Renal pelvis (tissue), 12 donors: ENCODE measurements at places on chromosomes 6 and 20.

GRCh38 chr6:168655462-168656152 lies 214.6 kb downstream of the SMOC2 start:
- no peak for DNase-seq

- no peak for DNase-seq
Observed at GRCh38 chr20:46129955-46130481, 11.9 kb downstream of the CD40 start.

DNA sequence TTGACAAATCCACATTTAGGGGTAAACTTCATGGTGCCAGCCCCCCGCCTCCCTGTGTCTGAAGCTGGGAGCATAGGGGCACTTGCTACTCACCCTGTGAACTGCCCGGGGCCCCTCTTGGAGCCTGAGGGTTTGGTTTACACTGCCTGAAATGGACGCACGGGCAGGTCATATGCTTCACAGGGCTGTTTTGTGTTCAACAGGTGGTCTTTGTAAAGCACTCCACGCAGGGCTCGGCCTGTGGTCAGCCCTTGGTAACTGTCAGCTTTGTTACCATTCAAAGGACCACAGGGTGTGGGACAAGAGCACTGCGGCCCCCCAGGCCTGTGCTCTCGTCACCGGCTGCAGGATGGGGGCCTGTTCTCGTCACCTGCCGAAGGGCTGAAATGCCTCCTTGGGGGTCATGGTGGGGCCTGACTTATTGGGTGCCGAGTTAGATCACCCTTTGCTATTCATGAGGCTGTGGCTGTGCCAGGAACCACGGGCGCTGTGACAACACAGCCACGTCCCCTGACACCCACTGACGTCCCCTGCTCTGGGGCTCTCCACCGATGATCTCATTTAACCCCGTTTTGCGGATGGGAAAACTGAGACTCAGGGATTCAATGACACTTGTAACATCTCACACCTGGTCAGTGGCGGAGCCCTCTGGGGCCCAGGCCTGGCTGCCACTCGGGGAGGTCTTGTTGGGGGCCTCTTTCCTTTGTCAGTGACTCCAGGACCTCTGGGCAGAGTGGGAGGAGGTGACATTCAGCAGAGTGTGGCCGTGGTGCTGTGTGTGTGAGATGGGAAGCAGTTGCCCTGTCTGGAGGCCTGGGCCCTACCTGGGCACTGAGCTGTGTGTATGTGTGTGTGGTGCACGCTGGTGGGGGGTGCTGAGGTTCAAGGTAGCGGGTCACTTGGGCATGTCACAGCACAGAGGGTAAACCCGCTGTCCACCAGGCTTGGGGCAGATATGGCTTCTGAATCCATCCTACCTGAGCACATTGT lies 24.9 kb downstream of the ZBP1 start:
- DNase-seq = no peak

GRCh38 chr6:124490122-124490521 lies 472.1 kb upstream of the RNF217 start:
- no peak for DNase-seq

GRCh38 chr20:21767739-21768223 lies 62.3 kb downstream of the PAX1 start:
- DNase-seq = peak; percentile 17

DNA sequence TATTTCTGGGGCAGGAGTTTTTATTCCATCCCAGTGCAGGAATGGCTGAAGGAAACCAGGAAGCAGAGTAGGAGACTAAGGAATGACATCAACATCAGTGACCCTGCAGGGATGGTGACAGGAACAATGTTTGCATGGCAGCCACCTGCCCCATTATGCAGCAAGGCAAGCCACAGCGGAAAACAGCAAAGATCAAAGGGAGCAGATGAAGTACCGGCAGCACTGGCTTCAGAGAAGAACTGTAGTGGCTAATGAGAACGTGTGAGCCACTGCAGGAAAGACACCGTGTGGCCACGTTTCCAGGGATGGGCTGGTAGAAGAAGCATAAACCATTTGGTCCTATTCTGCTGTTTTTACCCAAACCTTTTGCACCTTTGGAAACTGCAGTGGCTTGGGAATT lies 52.9 kb upstream of the TAB2 start:
- no peak for DNase-seq

DNA sequence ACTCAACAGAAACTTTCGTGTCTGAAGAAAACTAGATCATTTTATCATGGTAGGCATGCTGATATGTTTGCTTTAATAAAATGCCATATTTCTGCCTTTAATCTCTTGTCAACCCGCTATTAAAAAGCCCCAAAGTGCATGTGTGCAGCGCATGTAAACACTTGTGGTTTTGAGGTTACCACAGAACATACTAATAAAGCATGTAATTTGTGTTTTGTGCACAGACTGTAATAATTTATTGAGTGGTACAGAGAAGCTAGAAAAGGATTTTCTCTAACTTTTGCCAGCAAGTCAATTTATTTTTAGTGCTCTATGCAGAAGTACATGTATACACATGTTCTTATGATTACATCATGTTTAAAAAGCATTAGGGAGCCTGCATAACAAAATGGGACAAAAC lies 349.9 kb upstream of the SLC35B3 start:
- no peak for DNase-seq

DNA sequence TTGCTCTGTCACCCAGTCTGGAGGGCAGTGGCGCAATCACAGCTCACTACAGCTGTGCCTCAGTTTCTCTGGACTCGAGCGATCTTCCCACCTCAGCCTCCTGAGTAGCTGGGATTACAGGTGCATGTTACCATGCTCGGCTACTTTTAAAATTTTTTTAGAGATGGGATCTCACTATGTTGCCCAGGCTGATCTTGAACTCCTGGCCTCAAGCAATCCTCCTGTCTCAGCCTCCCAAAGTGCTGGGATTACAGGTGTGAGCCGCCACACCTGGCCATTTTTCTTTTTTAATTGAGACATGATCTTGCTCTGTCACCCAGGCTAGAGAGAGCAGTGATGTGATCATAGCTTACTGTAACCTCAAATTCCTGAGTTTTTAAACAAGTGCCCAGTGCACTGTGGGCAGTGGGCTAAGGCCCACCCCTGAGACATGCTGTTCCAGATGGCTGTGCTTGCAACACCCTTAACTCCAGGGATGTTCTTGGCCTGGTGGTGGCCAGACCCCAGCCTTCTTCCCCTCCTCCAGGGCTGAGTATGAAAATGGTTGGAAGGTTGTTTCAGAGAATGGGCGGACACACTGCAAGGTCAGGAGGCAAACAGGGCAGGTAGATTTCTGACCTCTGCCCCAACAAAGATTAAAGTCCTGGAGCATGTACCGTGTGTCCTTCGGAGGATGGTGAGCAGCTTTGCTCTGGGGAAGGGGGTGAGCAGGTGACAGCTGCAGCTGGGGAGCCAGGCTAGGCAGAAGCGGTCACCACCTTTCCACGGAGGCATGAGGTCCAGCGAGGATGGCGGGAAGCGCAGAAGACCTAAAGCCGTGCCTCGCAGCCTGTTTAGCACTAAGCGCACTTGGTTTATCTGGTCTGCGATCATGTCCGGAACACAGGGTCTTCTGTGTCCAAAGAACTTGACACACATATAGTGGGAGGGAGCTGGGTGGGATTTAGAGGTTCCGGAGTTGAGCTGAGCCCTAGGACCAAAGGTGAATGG lies 1.4 kb upstream of the FAM83C start:
- no peak for DNase-seq

DNA sequence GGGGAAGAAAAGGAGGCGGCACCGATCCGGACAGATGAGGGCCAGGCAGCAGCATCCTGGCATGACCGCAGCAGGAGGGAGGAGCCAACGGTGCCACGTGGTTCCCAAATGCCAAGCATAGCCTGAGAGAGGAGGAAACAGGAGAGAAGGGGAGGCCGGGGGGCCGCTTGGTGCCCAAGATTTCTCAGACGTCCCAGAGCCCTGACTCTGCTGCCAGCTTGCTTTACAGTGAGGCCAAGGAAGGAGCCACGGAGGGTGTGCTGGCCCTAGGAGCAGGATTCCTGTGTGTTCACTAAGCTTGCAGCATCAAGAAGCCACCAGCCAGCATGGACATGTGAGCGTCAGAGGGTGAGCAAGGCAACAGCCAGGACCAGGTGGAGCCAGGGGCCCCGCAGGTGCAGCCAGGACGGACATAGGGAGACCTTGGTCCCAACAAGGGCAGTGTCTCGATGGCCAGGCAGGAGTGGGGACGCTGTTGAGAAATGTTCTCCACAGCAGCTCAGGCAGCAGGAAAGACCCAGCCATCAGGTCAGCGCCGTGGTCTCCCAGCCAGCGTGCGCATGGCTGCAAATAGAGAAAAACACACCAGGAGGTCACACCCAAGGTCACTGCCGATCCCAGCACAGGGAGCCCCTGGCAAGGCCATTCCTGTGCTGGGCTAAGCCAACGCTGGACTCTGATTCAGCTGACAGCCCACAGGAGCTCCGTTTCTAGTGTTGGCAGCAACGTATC lies 143.7 kb downstream of the DLL1 start:
- no peak for DNase-seq

GRCh38 chr6:53795340-53795701 lies 516 bp downstream of the LRRC1 start:
- DNase-seq = peak; percentile 16

DNA sequence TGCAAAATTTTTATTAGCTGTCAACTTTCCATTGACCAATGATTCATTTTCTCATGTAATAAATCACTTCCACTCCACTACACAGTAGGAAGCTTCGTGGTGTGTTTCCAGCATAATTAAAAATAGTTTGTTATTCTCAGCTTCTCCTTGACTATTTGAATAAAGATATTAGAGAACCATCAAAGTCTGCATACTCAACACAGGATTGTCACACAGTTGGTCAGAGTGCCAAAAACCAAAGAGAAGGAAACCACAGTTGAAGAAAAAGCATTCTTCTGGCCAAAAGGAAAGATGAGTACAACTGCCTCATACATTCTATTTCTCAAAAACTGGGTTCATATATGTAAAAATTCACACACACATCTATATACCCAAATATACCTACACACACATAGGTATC lies 455.1 kb upstream of the HSF2 start:
- no peak for DNase-seq

DNA sequence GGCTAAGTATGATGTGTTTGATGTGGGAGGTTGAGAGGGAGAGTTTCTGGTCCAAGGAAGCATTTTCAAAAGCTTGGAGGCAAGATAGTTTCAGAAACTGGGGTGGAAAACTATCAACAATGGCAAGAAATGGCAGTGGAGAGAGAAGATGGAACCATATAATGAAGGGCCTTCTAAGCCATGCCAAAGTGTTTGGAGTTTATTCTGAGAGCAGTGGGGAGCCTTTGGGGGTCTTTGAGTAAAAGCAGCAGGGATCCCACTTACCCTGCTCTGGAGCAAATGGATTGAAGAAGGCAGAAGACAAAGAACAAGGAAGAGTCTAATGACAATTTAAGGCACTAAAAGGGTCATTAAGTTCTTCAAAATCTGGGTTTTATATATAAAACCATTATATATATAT lies 538.9 kb downstream of the UTRN start:
- no peak for DNase-seq

- DNase-seq = no peak
Observed at GRCh38 chr6:119453242-119454200, 104.0 kb upstream of the MAN1A1 start.

DNA sequence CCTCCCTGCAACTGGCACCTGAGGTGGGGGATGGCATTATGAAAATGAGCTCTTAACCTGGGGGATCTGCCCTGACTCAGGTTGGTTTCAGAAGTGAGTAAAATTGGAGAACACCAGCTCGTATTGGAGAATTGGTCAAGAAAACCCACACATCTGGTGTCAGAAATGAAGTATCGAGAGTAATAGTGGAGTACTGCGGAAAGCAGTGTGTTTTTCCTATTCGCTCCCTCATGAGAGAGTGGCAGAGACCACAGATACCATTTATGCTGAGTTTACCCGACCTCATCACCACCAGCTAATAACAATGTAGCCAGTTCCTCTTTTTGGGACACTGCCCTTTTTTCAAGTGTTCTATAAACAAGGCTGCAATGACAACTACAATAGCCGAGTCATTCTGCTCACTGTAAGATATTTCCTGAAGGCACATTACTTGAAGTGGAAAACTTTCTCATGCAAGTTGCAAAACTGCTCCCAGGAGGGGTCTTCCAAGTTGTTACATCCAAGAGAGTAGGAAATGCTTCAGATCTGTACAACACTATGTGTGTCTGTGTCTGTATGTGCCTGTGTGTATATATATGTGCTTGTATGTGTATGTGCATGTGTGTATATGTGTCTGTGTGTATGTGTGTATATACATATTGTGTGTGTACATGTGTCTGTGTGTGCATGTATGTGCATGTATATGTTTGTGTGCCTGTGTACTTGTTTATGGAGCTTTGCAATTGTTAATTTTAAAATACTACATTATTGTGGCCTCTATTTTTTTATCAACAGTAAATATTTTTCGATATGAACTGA lies 106.0 kb upstream of the CST7 start:
- DNase-seq = no peak

DNA sequence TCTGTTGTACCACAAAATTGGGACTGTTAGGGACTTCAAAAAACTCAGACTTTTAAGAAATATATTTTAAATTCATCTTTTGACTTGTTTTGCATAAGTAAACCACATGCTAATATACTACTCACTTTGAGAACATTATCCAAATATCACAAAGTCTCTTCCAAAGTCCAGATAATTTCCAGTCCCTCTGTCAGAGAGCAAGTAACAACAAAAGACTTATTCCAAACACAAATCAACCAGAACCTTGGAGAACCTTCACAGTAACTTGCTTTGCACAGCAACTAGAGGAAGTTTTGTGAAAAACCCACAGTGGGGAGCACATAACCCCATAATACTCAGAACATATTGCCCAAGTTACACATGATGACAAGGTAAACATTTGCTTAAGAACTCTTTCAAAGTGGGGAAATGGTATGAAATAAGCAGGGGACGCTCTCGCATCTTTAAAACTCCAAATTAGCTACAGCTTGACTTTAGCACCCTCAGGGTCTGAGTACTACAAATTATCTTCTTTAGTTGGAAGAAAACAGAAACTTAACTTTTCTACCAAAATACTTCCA lies 37.8 kb downstream of the CENPW start:
- DNase-seq = peak; percentile 5

GRCh38 chr20:32325706-32326503 lies 32.2 kb upstream of the ASXL1 start:
- DNase-seq = no peak

GRCh38 chr6:124028117-124028516 lies 224.5 kb downstream of the NKAIN2 start:
- DNase-seq = no peak

GRCh38 chr20:461254-462198 lies 807 bp downstream of the TBC1D20 start:
- DNase-seq = peak; percentile 41

DNA sequence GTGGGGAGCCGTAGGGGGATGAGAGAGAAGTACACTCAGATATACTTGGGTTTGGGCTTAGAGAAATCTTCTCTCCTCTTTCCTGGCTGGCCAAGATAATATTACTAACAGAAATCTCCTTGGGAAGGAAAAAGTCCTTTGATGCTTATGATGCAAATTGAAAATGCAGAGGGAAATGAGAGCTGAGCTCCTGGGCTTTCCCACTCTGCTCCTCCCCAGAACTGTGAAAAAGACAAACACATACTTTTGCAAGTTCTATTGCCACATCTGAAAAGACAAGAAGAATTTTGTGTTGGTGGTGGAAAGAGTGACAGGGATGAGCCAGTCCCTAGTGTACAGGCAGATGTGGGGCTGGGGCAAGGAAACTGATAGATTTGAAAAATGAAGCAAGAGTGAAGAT lies 185.9 kb downstream of the ANKRD60 start:
- no peak for DNase-seq
